ENCODE measurements at places on chromosomes 16 and 17. TPM values are rescaled to one million over a fixed set of nuclear protein-coding genes. Genes with fewer than 3 reads are reported as not detected.

DNA sequence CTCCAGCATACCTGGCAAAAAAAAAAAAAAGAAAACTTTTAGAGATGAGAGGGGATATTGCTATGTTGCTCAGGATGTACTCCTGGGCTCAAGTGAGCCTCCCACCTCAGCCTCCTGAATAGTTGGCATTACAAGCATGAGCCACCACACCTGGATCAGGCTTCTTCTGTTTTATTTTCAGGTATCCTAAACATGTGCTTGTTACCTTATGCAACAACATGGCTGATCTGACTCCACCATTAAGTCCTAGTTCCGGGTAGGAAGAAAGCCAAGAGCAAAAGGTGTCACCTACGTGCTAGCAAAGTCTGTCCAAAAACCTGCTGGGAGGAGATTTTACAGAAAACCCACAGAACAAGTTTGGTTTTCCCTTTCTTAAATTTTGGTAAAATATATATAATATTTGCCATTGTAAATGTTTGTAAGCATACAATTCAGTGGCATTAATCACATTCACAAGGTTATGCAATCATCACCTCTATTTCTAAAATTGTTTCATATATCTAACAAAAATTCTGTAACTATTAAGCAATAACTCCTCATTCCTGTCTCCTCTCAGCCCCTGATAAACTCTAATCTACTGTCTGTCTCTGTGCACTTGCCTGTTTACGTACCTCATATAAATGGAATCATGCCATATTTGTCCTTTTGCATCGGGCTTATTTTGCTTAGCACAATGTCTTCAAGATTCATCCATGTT lies 9.1 kb upstream of the CACNG3 start:
- DNase-seq = no peak

GRCh38 chr17:73983621-73984400 lies 219.7 kb upstream of the RPL38 start:
- no peak for DNase-seq

Gene EVI2B
- polyA plus RNA-seq = 3.1 TPM

Gene CA5A
- polyA plus RNA-seq = 0.25 TPM

- DNase-seq = peak; percentile 82
These were observed 16.5 kb downstream of the CRISPLD2 start for GRCh38 chr16:84836234-84836647.

DNA sequence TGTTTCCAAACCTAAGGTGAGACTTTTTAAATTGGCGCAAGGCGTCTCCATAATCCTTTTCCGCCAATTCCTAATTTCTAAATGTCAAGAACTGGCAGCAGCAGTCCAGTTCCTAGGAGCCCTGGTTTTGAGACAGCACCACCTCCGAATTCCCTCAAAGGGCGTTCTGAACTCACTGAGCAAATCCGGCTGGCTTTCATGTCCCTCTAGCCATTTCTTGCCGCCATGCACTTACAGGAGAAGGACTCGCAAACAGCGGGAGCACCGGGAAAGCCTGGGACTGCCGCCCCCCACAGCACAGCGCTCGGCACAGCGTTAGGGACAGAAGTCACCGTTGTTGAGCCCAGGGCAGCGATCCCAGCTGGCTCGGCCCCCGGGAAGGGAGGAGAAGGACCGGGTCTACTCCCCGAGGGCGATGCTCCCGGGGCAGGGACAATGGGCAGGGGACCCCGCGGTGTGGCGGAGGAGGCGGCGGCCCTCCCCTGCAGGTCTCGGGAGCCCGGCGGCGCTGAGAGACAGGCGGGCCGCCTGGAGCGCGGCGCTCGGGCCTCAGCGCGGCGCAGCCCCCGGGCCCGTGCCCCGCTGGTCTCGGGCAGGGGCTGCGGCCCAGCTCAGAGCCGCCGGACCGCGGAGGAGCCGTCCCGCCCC lies 545 bp downstream of the ARHGAP17 start:
- DNase-seq = peak; percentile 62

Gene CCL16
- 0.30 TPM for polyA plus RNA-seq

DNA sequence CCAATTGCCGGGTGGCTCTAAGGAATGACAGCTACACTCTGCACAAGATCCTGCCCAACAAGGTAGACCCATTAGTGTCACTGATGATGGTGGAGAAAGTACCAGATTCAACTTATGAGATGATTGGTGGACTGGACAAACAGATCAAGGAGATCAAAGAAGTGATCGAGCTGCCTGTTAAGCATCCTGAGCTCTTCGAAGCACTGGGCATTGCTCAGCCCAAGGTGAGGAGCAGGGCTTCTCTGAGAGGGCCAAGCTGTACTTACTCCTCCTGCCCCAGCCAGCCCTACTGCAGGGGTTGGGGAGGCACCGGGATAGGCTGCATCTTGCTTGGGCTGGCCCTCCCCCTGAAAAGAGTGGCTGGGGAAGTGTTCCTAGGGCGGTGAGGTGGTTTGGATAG lies 2.8 kb upstream of the FTSJ3 start:
- DNase-seq = no peak

- DNase-seq = no peak
These were observed 481.4 kb downstream of the XYLT1 start for GRCh38 chr16:16989368-16989767.

Gene PDE6G
- polyA plus RNA-seq = 11.8 TPM

GRCh38 chr17:76791053-76791980 lies 53.4 kb downstream of the MFSD11 start:
- no peak for DNase-seq

Gene GDPD1
- 11.1 TPM for polyA plus RNA-seq

Gene ZSCAN10
- polyA plus RNA-seq = 0.30 TPM

GRCh38 chr17:2057175-2057759 lies 2.4 kb downstream of the HIC1 start:
- no peak for DNase-seq

GRCh38 chr16:31382485-31383161 lies 10.5 kb upstream of the ITGAD start:
- peak; percentile 12 for DNase-seq

DNA sequence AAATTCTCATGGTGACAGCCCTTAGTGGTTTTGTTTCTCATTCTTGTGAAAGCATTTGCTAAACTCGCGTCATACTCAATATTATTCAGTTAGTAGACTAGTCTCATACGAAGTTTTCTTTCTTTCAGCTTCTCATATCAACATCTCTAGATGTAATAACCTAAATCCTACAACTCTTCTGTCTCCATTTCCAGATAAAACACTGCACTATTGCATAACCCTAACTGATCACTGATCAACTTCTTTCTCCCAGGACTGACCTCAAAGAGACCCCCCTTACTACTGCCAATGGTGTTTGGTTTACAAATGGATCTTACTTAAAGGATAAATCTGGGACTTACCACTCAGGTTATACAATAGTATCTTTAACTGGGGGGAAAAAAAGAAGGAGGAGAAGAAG lies 36.3 kb upstream of the TEKT1 start:
- DNase-seq = no peak

Gene CTNS
- 25.4 TPM for polyA plus RNA-seq

- DNase-seq = no peak
These were observed 12.5 kb upstream of the ATP2A3 start for GRCh38 chr17:3976675-3977171.

- no peak for DNase-seq
These were observed 46.7 kb downstream of the C17orf67 start for GRCh38 chr17:56786989-56787482.

All from renal pelvis (tissue), 12 donors.